ENCODE measurements at places on chromosomes 1 and 21. TPM values are rescaled to one million over a fixed set of nuclear protein-coding genes. Genes with fewer than 3 reads are reported as not detected.
A peak's percentile ranks its signal among the peaks of the same experiment; 100 is the strongest.

- H3K4me3 ChIP-seq, result no peak overlapping the region
- no peaks in the 10 kb centered on the region for H3K36me3 ChIP-seq
- no peaks in the 10 kb centered on the region for H3K27me3 ChIP-seq
- no peak for DNase-seq
Observed at GRCh38 chr1:79460773-79461436, 454.4 kb upstream of the ADGRL4 start.

- no peak for DNase-seq
- no peak overlapping the region for H3K27ac ChIP-seq
- no peak overlapping the region for H3K4me3 ChIP-seq
- H3K36me3 ChIP-seq, result no peaks in the 10 kb centered on the region
Observed at GRCh38 chr21:38668541-38668940, 137.2 kb upstream of the ETS2 start.

DNA sequence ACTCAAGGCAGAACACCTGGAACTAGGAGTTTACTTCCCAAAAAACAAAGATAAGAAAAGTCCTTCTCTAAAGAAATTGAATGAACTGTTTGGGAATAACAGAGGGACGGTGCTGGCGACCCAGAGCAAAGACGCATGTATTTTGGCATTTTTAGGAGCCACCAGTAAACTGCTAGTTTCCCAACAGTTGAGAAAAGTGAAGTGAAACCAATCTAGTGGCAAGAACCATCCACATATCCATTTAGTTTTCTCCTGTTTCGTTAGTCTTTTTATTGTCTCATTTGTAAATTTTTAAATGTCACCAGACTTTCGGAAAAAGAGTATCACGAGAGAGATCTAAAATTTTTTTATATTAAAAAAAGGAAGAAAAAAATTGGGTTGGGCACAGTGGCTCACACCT lies 30.2 kb downstream of the ODF2L start:
- no peak for DNase-seq
- H3K36me3 ChIP-seq, result no peaks in the 10 kb centered on the region

DNA sequence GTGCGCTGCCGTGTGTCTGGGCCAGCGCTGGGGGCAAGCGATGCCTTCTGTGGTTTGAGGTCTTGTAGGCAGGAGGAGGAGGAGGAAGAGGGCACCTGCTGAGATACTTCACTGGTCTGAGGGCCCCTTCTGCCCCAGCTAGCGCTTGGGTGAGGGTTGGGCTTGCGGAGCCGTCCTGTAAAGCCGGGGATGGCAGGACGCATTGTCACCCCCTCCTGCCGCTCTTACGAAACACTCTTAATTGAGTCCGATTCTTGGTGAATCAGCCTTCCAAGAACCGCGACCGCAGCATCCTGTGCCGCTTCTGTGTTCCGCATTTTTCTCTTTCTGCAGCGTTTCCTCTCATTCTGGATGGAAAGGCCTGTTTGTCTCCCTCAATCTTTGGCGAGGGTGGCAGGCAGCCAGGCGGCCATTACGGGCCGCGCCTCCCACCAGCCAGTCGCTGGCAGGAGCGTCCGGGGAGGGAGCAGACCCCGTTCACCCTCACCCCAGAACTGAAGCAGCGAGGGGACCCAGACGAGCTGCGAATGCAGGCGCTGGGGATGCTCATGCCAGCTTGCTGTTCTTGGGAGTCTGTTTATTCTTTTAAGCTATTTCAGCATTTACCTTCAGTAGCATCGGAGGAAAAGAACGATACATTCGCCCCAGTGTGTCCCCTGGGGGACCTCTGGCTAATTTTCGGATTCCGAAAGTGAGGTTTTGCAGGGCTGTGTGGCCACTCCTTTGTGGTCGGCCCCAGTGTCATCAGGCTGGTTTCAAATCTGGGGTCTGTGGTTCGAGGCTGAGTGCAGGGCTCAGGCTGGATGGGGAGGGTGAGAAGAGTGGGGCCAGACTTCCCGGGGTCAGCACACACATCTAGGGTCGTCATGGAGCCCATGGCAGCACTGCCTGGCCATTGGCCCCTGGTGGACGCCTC lies 62.7 kb downstream of the SKI start:
- H3K4me1 ChIP-seq, result peaks cover 43% of the 10 kb centered on the region
- DNase-seq, result peak; percentile 99
- peak overlapping the region; percentile 42 for H3K4me3 ChIP-seq
- H3K36me3 ChIP-seq, result no peaks in the 10 kb centered on the region
- H3K27me3 ChIP-seq, result no peaks in the 10 kb centered on the region
- H3K27ac ChIP-seq, result peak overlapping the region; percentile 84

- H3K27ac ChIP-seq, result no peak overlapping the region
- no peak for DNase-seq
- no peak overlapping the region for H3K4me3 ChIP-seq
Observed at GRCh38 chr1:41578712-41579335, 94.3 kb upstream of the EDN2 start.

Gene ADORA1
- 5.7 TPM for total RNA-seq

Gene RNU1-3
- 1,356 TPM for total RNA-seq
